Mesothelial cell of epicardium (in vitro differentiated cells): ENCODE measurements at places on chromosomes 16 and 17. TPM values are rescaled to one million over a fixed set of nuclear protein-coding genes. Genes with fewer than 3 reads are reported as not detected.

Gene KIF18B
- 19.0 to 20.2 TPM (median 19.2 TPM) in 3 replicates for total RNA-seq

Gene XAF1
- total RNA-seq, result 4.5 to 8.1 TPM (median 5.1 TPM) in 3 replicates

Gene C16orf74
- total RNA-seq, result 11.2 to 12.1 TPM (median 12.0 TPM) in 3 replicates

Gene KLHL10
- total RNA-seq, result 0.16 to 0.27 TPM in 2 of 3 replicates, not detected in the other

Gene CEP131
- 26.3 to 27.6 TPM (median 27.3 TPM) in 3 replicates for total RNA-seq

Gene TSNAXIP1
- total RNA-seq, result 4.4 to 4.8 TPM (median 4.4 TPM) in 3 replicates

Gene TMIGD1
- not detected in 3 replicates for total RNA-seq

Gene DPEP2
- total RNA-seq, result not detected in 3 replicates

Gene CTU2
- 22.2 to 28.2 TPM (median 22.2 TPM) in 3 replicates for total RNA-seq

GRCh38 chr17:72588961-72589360 is 468.1 kb downstream of the SOX9 start:
- no peak for DNase-seq
- no peaks in the 10 kb centered on the region for H3K36me3 ChIP-seq
- H3K27me3 ChIP-seq, result peaks cover 45% of the 10 kb centered on the region
- H3K4me3 ChIP-seq, result peak overlapping the region; percentile 83
- peaks cover 32% of the 10 kb centered on the region for H3K4me1 ChIP-seq
- peak overlapping the region; percentile 60 for H3K27ac ChIP-seq

- no peak for DNase-seq
- no peak overlapping the region for H3K4me3 ChIP-seq
Measured at GRCh38 chr16:80233097-80233835, 307.5 kb upstream of the DYNLRB2 start.

- no peak overlapping the region for H3K27ac ChIP-seq
- DNase-seq, result no peak
- H3K4me3 ChIP-seq, result no peak overlapping the region
- peaks cover 13% of the 10 kb centered on the region for H3K27me3 ChIP-seq
- H3K4me1 ChIP-seq, result peaks cover 4% of the 10 kb centered on the region
Measured at GRCh38 chr17:63463771-63464170, 13.1 kb upstream of the ACE start.

GRCh38 chr16:68754084-68754792 is 17.1 kb downstream of the CDH1 start:
- H3K4me1 ChIP-seq, result peaks cover 12% of the 10 kb centered on the region
- no peak for DNase-seq
- H3K27me3 ChIP-seq, result no peaks in the 10 kb centered on the region
- H3K36me3 ChIP-seq, result peaks cover 17% of the 10 kb centered on the region

GRCh38 chr16:55565086-55565485 is 1.4 kb upstream of the CAPNS2 start:
- no peak overlapping the region for H3K27ac ChIP-seq
- peaks cover 12% of the 10 kb centered on the region for H3K36me3 ChIP-seq
- no peaks in the 10 kb centered on the region for H3K27me3 ChIP-seq
- DNase-seq, result no peak
- no peak overlapping the region for H3K4me3 ChIP-seq
- H3K4me1 ChIP-seq, result peaks cover 29% of the 10 kb centered on the region

DNA sequence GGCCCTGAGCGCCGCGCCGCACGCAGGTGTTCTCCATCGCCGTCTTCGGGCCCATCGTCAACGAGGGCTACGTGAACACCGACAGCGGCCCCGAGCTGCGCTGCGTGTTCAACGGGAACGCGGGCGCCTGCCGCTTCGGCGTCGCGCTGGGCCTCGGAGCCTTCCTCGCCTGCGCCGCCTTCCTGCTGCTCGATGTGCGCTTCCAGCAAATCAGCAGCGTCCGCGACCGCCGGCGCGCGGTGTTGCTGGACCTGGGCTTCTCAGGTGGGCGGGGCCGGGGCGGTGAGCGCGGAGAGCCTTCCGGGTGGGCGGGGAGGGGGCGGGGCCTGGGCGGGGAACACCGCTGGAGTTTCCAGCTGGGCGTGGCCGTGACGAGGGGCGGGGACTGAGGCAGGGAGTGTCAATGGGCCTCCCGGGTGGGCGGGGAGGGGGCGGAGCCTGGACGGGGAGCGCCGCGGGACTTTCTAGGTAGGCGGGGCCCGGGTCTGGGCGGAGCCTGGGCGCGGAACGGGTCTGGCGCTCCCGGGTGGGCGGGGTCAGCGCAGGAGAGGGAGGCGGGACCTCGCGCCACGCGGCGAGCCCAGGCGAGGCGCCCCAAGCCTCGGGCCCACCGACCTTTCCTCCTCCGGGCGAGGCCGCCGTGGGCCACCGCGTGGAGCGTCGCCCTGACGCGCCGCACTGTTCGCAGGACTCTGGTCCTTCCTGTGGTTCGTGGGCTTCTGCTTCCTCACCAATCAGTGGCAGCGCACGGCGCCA is 2.4 kb downstream of the SYNGR3 start:
- H3K27ac ChIP-seq, result no peak overlapping the region
- peaks cover 39% of the 10 kb centered on the region for H3K27me3 ChIP-seq
- no peak overlapping the region for H3K4me3 ChIP-seq
- H3K4me1 ChIP-seq, result peaks cover 9% of the 10 kb centered on the region
- peak; percentile 82 for DNase-seq

- no peak for DNase-seq
- H3K27me3 ChIP-seq, result peaks cover 10% of the 10 kb centered on the region
- no peaks in the 10 kb centered on the region for H3K36me3 ChIP-seq
- H3K27ac ChIP-seq, result no peak overlapping the region
- peaks cover 32% of the 10 kb centered on the region for H3K4me1 ChIP-seq
- H3K4me3 ChIP-seq, result peak overlapping the region; percentile 70
Measured at GRCh38 chr16:85029408-85029784, 1.8 kb downstream of the KIAA0513 start.

- no peaks in the 10 kb centered on the region for H3K36me3 ChIP-seq
- DNase-seq, result no peak
- no peak overlapping the region for H3K4me3 ChIP-seq
- no peaks in the 10 kb centered on the region for H3K27me3 ChIP-seq
Measured at GRCh38 chr16:48963306-48963705, 318.3 kb downstream of the CBLN1 start.

DNA sequence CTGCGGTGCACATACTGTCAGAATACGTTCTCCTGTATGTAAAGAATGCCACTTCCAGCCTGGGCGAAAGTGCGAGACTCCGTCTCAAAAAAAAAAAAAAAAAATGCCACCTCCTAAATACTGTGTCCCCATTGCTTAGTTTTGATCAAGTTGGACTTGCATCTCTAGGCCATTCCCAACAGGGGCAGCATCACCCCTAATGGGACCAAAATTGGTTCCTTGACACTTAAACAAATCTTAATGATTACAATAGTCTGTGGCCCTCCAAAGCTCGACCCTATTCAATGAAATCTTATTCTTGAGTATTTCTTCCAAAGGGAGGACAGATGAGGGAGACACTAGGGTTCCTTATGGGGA is 154.7 kb upstream of the PLCG2 start:
- no peak for DNase-seq
- H3K27me3 ChIP-seq, result no peaks in the 10 kb centered on the region
- H3K27ac ChIP-seq, result no peak overlapping the region
- H3K36me3 ChIP-seq, result peaks cover 4% of the 10 kb centered on the region
- H3K4me3 ChIP-seq, result no peak overlapping the region
